ENCODE measurements at places on chromosomes 5 and 9.

DNA sequence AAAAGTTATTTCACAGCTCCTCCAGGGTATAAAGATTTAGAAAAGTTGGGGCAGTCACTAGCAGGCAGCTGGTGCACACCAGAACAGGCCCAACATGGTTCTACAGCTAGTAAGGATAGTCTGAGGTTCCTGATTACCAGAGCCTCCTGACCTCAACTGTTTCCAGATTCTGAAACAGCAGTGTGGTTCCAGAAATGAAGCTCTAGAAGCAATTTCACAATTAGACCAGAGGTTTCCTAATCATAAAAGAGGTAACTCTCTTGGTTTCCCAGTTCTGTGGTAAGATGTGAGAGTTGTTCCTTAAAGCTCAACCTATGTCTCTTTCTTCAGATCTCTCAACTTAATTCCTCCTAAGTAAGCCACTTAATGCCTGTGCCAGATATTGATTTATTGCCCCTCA, 11.9 kb downstream of the AGTPBP1 start:
- DNase-seq: no peak

- no peak for DNase-seq
Observed at GRCh38 chr9:7946458-7946857, 146.9 kb upstream of the DMAC1 start.

- DNase-seq: no peak
Observed at GRCh38 chr5:167573370-167574127, 717.9 kb upstream of the WWC1 start.

GRCh38 chr9:91428436-91428835, 4.8 kb upstream of the NFIL3 start:
- DNase-seq: no peak

GRCh38 chr5:158820891-158821290, 278.8 kb downstream of the EBF1 start:
- no peak for DNase-seq

DNA sequence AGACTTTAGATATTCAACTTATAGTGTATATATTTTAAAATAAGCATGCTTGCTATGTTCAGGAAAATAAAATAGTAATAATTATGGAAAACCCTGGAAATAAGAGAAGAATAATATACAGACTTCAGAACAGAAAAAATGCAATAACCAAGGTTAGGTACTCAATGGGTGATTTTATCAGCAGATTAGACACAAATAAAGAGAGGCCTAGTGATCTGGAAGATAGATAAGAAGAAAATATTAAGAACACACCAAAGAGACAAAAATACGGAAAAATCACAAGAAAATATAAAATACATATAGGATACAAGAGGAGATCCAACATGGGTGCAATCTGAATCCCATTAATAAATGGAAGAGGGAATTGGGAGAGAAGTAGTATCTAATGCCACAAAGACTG, 1348.5 kb upstream of the WWC1 start:
- no peak for DNase-seq

- DNase-seq: no peak
Observed at GRCh38 chr5:86917117-86917579, 299.4 kb downstream of the COX7C start.

GRCh38 chr9:73039271-73040263, 86.7 kb upstream of the ALDH1A1 start:
- DNase-seq: no peak

DNA sequence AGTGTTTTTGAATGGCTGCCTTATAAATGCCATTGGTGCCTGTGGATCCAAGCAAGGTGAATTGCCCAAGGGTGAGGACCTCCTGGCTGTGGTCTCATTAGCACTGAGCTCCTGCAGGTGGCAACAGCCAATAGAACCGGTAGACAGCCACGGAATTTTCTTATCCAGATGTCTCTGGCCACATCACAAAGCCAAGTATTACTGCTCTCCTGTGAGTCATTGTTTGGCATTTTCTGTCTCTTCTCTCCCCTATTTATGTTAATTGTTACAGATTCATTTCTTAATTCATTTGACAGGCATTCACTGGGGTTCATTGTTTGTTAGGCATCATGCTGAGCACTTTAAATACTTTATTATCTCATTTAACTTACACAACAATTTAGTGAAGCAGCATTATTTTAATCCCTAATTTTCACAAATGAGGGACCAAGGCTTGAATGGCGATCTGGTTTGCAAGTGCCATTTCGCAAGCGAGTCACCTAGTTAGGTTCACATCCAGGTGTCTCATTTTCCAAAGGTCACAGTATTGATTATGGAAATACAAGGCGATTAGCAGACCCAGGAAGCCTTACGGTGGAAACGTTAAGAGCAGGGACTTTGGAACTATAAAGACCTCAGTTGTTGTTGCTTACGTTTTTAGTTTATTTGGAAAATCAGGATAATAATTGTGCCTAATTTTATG, 58.2 kb upstream of the DPYSL3 start:
- DNase-seq: no peak

DNA sequence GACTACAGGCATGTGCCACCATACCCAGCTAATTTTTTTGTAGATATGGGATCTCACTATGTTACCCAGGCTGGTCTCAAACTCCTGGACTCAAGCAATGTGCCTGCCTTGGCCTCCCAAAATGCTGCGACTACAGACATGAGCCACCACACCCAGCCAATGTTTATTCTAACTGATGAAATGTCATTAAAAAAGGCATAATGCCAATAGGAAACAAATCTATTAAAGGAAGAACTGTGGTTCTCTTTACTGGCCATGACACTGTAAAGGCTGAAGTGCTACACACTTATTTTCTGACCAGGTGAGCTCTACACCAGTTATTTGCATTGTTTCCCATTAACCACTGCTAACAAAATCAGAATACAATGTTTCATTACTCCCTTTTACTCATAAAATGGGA, 106.0 kb downstream of the STRBP start:
- no peak for DNase-seq

- DNase-seq: no peak
Observed at GRCh38 chr9:971901-972500, 4.5 kb upstream of the DMRT3 start.

DNA sequence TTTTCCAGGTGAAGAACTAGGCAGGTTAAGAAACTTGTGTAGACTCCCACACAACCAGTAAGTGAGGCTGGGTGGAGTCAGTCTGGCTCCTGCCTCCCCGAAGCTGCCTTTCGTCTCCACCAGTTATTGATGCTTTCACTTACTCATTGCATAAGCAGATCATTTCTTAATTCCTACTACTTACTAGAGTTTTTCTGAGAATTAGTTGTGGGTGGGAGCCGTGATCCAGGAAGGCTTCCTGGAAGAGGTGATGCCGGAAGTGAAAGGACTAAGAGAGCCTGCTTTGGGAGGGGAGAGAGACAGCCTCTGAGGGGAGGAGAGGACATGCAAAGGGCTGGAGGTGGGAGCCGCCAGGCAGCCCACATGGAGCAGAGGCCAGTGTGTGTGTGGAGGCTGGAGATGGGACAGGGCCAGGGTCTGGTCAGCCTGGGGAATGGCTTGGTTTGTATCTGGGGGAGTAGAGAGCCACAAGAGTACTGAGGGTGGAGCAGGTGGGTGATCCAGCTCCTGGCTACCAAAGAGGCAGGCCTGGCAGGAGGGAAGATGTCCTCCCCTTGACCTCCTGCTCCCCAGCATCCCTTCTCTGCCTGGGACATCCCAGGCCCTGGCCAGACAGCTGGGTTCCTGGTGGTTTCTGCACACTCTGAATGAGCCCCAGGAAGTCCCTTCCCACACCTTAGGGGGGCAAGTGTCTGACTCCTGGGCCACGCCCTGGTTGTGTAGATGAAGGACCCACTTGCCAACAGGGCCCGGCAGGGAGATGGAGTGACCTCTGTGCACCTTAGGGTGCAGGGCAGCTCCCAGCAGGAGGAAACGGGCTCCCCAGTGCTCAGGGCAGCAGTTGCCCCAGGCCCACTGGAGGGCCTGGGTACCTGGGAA, 12.2 kb upstream of the CARD19 start:
- no peak for DNase-seq

- no peak for DNase-seq
Observed at GRCh38 chr9:117091529-117091928, 323.3 kb downstream of the ASTN2 start.

DNA sequence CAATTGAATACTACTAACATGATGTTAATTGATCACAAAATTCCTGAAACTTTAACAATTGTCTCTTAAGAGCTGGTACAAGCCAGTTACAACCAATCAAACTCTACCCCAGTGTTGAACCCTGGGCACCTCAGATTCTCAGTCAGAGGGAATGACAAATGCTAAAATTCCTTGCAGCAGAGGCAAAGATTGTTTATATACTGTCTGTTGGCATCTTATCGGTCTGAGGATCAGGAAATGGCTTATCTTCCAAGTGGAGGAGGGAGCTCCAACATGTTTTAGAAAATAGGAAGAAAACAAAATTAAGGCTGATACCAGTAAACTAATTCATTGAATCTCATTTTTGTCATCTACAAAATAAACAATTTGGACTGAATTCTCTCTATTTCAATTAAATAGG, 527.8 kb upstream of the ZNF608 start:
- no peak for DNase-seq

- no peak for DNase-seq
Observed at GRCh38 chr5:42579320-42579719, 156.1 kb downstream of the GHR start.

- DNase-seq: no peak
Observed at GRCh38 chr5:148816357-148816756, 10.1 kb upstream of the ADRB2 start.

All from stimulated activated CD8-positive, alpha-beta memory T cell treated with anti-CD3 and anti-CD28 coated beads, Interleukin-12 subunit alpha, Interleukin-12 subunit beta, amount 100 ng/mL, for 4 hours (primary cell).